ENCODE measurements at places on chromosomes 1 and 21.
A peak's percentile ranks its signal among the peaks of the same experiment; 100 is the strongest.

DNA sequence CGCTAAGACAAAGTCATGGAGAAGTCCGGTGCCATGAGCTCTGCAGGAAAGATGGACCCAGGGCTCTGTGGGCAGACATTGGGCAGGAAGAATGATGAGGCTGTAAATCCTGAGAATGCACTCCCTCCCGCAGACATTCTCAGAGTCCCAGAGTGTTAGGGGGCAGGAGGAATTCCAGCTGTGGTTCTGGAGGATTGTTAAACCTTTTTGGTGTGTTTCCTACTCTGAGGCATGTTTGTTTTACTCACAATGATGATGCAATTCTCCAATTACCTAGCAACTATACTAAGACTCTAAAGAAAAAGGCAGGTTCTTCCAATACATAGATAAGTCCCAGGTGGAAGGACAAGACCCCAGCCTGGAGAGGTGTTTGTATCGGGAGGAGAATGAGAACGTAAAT, 2.8 kb upstream of the CAPN9 start:
- peak; percentile 39 for DNase-seq

- no peak for DNase-seq
Observed at GRCh38 chr1:219227360-219228057, 53.8 kb downstream of the LYPLAL1 start.

DNA sequence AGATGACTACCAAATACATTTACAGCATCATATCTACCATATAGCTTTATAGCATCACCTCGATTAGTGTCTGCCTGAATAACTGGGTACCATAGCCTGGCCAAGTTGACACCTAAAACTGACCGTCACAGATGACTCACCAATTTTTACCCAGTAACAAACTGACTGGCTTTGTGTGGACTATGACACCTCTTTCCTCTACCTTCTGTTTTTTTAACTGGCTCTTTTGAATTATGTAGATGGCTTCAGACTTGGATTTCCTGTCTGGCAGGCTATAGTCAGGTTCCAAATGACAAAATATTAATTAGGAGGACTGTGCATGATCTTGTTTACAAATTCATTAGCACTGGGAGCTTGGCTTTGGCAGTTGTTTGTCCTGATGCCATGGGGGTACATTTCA, 360.3 kb downstream of the TGFB2 start:
- DNase-seq, result no peak

GRCh38 chr1:26277719-26278118, 2.2 kb upstream of the SH3BGRL3 start:
- DNase-seq, result no peak

DNA sequence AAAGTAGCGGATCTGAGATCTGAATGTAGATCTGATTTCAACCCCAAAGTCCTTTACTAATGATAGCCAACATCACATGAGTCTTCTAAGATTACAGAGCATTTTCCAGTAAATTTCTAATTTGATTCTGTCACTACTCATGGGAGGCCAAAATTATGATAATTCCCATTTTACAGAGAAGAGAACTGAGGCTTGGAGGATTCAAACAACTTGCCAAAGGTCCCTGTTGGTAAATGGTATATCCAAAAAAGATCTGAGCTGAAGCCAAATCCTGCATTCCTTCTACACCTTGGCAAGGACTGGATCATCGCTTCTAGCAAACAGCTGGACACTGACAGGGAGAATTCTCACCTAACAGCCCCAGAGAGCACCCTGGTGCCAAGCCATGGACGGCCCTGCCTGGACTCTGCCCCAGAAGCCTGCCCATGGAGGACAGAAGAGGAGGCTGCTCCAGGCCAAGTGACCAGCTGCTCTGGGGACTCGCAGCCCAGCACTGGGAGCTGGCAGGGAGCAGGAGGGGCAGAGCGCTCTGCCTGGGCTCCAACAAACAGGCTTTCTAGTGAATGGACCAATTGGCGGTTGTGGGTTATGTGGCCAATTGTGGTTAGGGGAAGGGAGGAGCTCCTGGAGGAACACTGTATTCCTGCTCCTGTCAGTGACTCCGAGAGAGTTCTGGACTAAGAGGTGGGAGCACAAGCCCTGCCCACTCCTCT, 6.4 kb upstream of the CSF1 start:
- no peak for DNase-seq

GRCh38 chr1:94971491-94971924, 44.6 kb upstream of the CNN3 start:
- DNase-seq, result no peak

GRCh38 chr1:31707711-31708110, 3.9 kb upstream of the COL16A1 start:
- DNase-seq, result no peak

- no peak for DNase-seq
Observed at GRCh38 chr1:77218477-77219165, 609 bp downstream of the PIGK start.

DNA sequence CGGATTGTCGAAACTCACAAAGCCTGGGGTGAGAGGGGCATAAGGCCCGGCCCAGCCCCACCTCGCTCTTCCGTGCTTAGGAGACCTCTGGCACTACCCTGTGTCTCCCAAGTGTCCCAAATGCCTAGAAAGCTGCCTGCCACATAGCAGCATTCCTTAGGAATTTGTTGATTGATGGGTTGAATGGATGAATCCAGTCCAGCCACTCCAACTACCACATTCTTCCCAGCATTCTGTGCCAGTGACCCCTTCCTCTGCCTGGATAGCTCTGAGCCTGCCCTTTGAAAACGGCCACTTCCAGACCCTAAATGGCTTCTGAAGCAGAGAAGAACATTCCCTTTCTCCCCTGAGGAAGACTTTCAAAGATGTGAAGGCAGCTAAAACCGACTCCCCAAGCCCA, 11.5 kb downstream of the CELF3 start:
- DNase-seq, result no peak

Measured in AG04450 (cell line).